ENCODE measurements at places on chromosomes 7 and 10.

DNA sequence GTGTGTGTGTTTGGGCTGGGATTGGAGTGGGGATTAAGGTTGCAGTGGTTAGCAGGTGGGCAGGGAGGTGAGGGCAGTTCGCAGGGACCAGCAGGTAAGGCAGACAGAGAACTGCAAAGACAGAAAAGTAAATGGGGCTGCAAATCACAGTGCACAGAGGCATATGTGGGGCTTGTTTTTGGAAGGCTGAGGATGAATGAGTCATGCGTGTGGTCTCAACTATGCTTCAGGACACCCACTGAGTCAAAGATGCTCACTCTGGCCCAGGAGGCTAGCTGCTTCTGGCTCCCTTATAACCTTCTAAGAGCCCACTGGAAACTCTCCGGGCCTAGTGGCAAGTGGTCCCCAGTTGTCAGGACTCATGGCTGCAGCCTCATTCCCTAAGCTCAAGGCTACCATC is 118.2 kb downstream of the ZNF248 start:
- DNase-seq: no peak

GRCh38 chr10:77424257-77424656 is 213.4 kb downstream of the KCNMA1 start:
- no peak for DNase-seq

GRCh38 chr10:24814568-24815313 is 91.1 kb upstream of the ARHGAP21 start:
- peak; percentile 54 for DNase-seq

DNA sequence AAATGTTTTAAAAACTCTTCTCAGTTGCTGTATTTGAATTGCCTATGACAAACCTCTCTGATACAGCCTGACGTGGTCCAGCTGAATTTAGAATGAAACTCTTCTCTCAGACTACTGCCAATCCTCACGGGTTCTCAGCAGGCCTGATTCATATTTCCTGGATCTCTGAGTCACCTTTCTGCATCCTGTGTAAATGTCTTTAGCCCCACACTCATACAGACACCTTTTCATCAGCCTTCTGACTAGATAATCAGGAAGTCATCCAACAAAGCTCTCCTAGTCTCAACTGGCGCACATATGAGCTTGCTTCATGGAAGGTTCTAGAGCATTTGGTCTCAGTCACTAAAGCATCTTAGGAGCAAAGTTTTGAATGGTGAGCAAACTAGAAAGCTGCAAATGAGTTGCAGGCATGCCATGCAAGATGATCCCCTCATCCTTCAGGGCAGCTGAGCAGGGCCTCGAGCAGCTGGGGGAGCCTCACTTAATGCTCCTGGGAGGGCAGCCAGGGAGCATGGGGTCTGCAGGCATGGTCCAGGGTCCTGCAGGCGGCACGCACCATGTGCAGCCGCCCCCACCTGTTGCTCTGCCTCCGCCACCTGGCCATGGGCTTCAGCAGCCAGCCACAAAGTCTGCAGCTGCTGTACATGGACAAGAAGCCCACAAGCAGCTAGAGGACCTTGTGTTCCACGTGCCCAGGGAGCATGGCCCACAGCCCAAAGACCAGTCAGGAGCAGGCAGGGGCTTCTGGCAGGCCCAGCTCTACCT is 182.8 kb downstream of the ARHGAP12 start:
- peak; percentile 48 for DNase-seq

- DNase-seq: no peak
Measured at GRCh38 chr10:101162677-101163076, 31.6 kb downstream of the TLX1 start.

- DNase-seq: no peak
Measured at GRCh38 chr7:24456526-24457218, 116.6 kb upstream of the PALS2 start.

DNA sequence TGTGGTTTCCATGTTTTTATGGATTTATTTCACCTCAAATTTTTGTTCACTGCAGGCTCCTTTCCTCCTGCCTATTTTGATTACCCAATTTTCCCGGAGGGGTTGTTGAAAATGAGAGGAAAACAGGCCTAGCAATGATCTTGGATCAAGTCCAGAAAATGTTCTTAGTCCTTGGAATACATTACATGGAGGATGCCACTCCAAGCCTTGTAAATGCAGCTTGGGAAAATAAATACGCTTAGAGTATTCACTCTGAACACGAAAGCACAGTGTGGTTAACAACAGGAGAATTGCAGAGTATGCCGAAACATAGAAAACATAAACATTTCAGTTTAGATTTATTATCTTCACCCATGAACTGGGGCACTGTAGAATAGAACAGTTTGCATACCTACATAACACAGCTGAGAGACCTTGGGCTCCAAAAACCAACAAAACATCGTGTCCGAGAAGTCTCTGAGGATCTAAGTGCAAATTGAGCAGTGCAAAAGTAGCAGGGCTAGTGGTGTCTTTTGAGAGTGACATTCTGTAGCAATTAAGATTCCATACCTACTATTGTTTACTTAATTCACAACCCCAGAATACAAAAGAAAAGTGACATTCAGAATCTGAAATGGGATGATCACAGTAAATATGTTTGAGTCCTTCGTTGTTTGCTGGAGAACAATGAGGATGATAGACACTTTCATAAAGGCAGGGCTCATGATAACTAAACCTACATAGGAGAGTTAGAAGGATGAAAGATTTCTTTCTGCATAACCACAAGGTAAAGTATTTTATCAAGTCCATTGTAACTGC is 7.6 kb upstream of the CD36 start:
- no peak for DNase-seq

- no peak for DNase-seq
Measured at GRCh38 chr7:87498893-87499292, 23.4 kb upstream of the ABCB4 start.

DNA sequence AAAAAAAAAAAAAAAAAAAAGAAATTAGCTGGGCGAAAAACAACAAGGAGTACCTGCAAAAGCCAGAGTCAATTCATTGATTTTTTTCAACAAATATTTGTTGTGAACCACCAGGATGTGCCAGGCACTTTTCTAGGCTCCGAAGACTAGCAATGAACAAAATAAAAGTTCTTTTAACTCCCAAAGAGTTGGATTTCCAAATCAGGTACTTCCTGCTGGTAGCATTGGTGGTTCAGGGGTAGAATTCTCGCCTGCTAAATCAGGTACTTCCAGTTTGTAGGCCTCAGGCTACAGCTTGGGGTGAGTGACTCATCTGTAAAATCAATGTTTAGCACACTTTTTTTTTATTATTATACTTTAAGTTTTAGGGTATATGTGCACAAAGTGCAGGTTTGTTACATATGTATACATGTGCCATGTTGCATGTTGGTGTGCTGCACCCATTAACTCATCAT is 10.9 kb downstream of the PPA1 start:
- DNase-seq: peak; percentile 77

- peak; percentile 8 for DNase-seq
Measured at GRCh38 chr7:126856691-126857291, 395.9 kb downstream of the GRM8 start.

GRCh38 chr10:9038146-9038714 is 983.7 kb downstream of the GATA3 start:
- DNase-seq: no peak

DNA sequence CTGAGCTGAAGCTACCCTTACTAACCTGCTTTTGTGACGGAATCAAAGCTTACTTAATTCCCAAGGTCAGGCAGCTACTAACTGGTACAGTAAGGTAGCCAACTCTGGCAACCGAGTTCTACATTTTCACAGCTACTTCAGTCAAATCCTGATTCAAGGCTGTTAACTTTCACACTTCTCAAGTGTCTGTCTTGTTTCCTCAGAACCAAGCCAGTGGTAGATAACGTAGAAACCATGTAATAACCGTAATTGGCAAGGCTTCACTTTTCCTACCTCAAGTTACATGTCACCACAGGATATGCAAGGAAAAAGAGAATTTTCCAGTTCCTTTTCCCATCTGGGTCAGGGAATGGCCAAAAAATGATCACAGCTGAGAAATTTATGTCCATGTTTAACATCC is 746.7 kb downstream of the NRG3 start:
- no peak for DNase-seq

DNA sequence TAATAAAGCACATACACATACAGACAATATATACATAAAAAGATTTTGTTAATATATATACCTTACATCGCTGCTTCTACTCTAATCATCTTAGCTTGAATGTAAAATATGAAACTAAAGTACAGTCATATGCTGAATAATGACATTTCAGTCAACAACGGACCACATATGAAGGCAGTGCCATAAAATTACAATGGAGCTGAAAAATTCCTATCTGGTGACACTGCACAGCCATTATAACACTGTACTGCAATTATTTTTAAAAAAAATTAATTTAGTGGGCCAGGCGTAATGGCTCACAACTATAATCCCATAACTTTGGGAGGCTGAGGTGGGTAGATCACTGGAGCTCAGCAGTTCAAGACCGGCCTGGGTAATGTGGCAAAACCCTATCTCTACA is 122.3 kb downstream of the JMJD1C start:
- DNase-seq: no peak

- DNase-seq: no peak
Measured at GRCh38 chr7:2480070-2480408, 3.8 kb upstream of the GRIFIN start.

DNA sequence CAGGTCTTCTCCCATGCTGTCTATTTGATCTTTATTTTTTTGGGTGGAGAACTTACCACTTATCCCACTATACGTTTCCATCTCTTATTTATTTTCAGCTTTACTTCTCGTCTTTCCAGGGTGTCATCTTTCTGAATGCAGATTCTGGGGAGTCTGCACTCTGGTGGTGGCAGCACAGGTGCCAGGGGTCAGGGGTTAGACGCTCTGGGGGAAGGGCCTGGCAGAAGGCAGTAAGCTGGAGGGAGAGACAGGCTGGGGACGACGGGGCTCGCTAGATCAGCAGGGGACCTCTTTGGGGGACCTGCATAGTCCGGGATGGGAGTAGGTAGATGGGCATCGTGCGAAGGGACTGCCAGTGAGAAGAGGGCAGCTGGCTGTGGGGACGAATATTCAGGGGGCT is 22.3 kb downstream of the CHST12 start:
- no peak for DNase-seq

GRCh38 chr10:593901-594457 is 95.5 kb downstream of the DIP2C start:
- DNase-seq: no peak

- no peak for DNase-seq
Measured at GRCh38 chr7:13181216-13181615, 493.8 kb downstream of the ARL4A start.

DNA sequence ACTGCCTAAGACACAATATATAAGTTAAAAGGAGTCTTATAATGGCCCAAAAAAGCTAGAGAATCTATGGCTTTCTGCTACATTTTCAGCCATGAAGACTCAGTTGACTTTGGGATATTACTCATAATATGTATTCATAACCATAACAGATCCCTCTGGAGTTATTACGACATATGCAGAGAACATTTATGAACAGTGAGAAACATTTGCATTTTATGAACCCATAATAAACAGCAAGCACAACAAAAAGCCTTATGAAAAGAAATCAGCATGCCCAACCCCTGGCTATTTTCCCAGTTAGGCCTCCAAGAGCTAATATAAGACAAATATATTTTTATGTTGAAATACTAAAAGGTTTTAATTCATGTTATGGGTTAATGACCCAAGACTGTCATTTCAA is 52.4 kb downstream of the ARMH3 start:
- DNase-seq: no peak
